ENCODE measurements at places on chromosomes 3 and 15.

GRCh38 chr15:70433586-70434324, 329.6 kb downstream of the UACA start:
- no peak for DNase-seq
- no peaks in the 10 kb centered on the region for H3K36me3 ChIP-seq
- peak overlapping the region; percentile 48 for H3K4me3 ChIP-seq
- no peaks in the 10 kb centered on the region for H3K27me3 ChIP-seq
- H3K27ac ChIP-seq, result peak overlapping the region; percentile 88
- peaks cover 42% of the 10 kb centered on the region for H3K4me1 ChIP-seq

DNA sequence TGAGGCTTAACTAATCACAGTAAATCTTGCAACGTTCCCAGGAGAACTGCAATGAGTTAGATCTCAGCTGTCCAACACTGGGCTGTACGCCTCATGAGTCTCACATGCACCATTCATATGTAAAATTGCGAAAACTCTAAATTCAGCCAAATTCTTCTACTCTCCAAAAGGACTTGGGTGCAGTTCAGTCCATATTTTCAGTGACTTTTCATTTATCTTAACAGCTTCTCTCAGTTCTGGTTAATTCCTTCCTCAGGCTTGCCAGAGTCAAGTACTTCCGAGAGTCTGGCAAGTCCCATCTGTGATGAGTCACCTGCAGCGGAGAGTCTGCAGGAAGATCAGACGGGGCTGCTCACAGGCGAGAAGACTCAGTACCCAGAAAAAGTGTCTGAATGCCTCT, 11.5 kb downstream of the CCDC80 start:
- peaks cover 43% of the 10 kb centered on the region for H3K4me1 ChIP-seq
- no peak overlapping the region for H3K4me3 ChIP-seq
- DNase-seq, result no peak
- H3K36me3 ChIP-seq, result no peaks in the 10 kb centered on the region

DNA sequence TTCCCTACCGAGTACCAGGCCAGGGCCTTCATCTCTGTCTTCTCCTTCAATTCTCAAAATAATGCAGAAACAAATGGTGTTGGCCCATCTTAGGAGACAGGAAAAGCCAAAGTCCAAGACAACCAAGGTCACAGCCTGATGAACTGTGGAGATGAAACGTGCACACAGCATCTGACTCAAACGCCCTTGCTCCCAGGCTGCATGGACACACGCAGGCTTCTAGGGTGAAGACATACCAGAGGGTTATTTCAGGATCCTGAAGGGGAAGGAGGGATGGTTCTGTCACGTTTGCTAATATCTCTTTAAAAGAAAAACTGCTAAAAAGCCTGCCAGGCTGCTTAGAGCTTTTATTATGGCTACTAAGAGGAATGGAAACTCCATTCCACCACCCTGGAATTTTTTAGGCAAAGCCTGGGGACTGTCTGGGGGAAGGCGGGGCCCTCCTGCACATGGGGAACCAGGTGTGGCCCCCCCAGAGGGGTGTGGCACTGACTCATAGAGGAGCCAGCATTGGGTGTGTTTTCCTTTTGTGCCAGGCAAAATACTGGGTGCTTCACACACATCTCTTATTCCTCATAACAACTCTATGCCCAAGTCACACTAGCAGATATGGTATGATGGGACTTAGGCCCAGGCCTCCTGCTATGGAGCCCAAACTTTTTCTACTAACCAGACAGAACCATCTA, 62.9 kb downstream of the UMPS start:
- H3K36me3 ChIP-seq, result no peaks in the 10 kb centered on the region
- DNase-seq, result no peak
- peak overlapping the region; percentile 57 for H3K27ac ChIP-seq
- H3K4me1 ChIP-seq, result no peaks in the 10 kb centered on the region
- H3K4me3 ChIP-seq, result no peak overlapping the region

DNA sequence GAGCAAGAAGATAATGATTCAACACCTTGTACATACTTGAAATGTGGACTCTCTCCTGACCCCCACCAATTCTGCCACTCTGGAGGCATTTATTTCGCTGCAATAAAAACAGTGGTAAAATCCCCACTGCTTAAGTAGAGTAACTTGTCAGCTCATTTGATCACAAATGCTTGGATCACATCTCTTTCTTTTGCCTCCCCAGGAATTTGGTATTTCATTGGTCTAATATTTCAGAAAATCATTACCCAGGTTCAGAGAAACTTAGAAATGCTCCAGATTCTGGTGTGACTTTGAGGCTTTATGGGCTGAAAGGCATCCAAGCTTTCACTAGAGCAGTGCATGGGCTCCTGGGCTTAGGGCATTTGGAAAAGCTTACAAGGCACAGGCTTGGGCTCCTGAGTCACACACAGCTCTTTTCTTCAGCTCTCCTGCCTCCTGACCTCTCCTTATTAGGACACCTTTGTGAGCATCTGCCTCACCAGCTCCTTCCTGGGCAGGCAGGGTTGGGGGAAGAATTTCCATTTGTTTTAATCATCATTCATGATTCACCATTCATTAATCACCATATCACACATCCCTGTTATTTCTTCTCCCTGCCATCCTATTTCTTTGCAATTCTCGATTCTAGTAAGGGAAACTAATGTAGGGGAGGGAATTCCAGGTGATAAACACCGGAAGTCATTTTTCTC, 22.5 kb downstream of the CDCP1 start:
- H3K27ac ChIP-seq, result no peak overlapping the region
- DNase-seq, result no peak
- H3K4me3 ChIP-seq, result no peak overlapping the region
- peaks cover 25% of the 10 kb centered on the region for H3K27me3 ChIP-seq

GRCh38 chr15:40471808-40472150, 995 bp downstream of the CHST14 start:
- H3K4me3 ChIP-seq, result peak overlapping the region; percentile 88
- no peaks in the 10 kb centered on the region for H3K36me3 ChIP-seq
- no peaks in the 10 kb centered on the region for H3K27me3 ChIP-seq
- no peak for DNase-seq
- H3K4me1 ChIP-seq, result peaks cover 28% of the 10 kb centered on the region

GRCh38 chr3:114207768-114208167, 28.9 kb upstream of the DRD3 start:
- H3K36me3 ChIP-seq, result no peaks in the 10 kb centered on the region
- no peak overlapping the region for H3K4me3 ChIP-seq
- DNase-seq, result no peak
- H3K27me3 ChIP-seq, result no peaks in the 10 kb centered on the region
- H3K27ac ChIP-seq, result no peak overlapping the region

DNA sequence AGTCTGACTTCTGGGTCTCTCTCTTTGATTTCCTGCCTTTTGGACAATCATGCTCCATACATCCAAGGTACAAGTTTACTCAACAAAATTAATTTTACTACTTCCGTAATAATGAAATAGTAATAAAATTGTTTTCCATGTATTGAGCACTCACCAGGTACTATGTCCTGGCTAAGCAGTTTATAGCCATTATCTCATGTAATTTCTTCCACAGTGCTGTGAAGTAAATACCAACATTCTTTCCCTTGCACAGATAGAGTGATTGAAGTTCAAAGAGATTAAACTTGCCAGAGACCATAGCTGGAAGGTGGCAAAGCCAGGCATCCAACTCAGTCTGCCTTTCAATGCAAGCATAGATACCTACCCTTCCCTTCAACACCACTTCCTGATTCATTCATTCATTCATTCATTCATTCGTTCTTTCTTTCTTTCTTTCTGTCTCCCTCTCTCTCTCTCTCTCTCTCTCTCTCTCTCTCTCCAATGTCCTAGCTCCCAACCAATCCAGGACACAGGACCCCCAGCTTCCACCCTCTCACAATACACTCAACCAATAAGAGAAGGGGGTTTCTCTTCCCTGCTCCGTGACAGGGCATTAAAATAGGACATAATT, 12.4 kb downstream of the THRB start:
- H3K4me3 ChIP-seq, result no peak overlapping the region
- H3K36me3 ChIP-seq, result no peaks in the 10 kb centered on the region
- peaks cover 17% of the 10 kb centered on the region for H3K27me3 ChIP-seq
- no peaks in the 10 kb centered on the region for H3K4me1 ChIP-seq
- DNase-seq, result no peak

DNA sequence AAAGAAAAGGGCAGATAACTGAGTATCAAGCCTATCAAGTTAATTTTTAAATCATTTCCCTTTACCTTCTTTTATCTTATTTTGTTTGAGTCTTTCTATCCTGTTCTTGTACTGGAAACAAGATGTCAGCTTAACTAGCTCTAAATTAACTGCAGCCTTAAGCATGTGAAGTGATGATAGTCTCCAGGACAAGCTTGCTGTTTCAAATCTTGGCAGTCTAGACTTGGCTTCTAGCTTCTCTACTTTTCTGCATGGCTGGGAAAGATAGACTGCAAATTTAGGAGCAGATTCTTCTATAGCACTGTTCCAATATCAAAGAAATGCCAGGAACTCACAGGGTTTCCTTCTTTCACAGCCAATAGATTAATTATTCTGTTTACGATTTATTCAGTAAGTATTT, 1034.4 kb downstream of the TUSC7 start:
- DNase-seq, result no peak
- no peak overlapping the region for H3K4me3 ChIP-seq
- no peaks in the 10 kb centered on the region for H3K4me1 ChIP-seq
- H3K27ac ChIP-seq, result no peak overlapping the region

- peaks cover 7% of the 10 kb centered on the region for H3K36me3 ChIP-seq
- DNase-seq, result no peak
- H3K4me3 ChIP-seq, result no peak overlapping the region
- no peaks in the 10 kb centered on the region for H3K27me3 ChIP-seq
Observed at GRCh38 chr3:52128118-52128683, 26.0 kb downstream of the POC1A start.

DNA sequence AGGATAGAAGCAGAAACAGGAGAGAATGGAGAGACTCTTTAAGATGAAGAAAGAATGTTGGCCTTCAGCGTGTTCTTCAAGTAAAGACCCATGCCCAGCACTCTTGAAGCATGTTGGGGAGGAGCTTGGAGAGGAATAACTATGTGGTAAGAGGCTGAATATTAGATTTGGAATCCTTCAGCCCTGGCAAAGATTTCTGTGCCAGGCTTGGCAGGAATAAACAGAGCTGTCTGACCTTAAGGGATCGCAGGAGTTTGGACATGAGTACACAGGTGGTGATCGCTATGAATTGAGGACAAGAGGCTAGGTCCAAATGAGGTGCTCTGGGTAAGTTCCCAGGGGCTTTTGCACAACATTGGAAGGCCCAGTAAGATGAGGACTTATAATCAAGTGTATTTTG, 132.6 kb upstream of the TBL1XR1 start:
- peaks cover 24% of the 10 kb centered on the region for H3K4me1 ChIP-seq
- H3K27me3 ChIP-seq, result no peaks in the 10 kb centered on the region
- no peak overlapping the region for H3K4me3 ChIP-seq
- no peak for DNase-seq
- H3K36me3 ChIP-seq, result no peaks in the 10 kb centered on the region
- peak overlapping the region; percentile 77 for H3K27ac ChIP-seq

DNA sequence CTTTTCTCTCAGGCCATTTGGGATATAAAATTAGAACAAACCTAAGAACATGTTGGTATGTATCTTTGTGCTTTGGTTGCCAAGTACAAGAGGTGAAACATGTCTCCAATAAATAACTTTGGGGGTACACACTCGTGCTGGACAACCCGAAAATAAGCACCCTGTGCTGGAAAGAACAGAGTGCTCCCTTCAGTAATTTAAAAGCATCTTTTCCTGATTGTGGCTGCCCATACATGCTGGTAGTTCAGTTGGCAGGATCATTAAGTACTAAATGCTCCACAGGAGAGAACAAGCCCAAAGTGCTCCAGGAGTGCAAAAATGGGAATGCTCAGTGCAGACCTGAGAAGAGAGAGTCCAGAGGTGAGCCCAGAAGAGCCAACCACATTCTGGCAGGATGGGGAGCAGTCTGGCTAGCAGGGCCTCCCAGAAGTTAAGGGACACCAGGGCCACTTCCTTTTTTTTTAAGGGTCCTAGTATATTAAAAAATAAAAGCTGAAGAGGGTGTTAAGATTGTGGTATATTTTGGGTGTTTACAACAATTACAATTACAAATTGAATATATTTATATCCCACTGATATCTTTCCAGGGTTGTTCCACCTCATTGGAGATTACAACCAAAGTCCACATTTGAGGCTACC, 48.6 kb upstream of the SSR3 start:
- no peak overlapping the region for H3K4me3 ChIP-seq
- H3K27me3 ChIP-seq, result peaks cover 25% of the 10 kb centered on the region
- H3K36me3 ChIP-seq, result no peaks in the 10 kb centered on the region
- no peak overlapping the region for H3K27ac ChIP-seq

- no peaks in the 10 kb centered on the region for H3K27me3 ChIP-seq
- no peaks in the 10 kb centered on the region for H3K36me3 ChIP-seq
- H3K4me1 ChIP-seq, result peaks cover 8% of the 10 kb centered on the region
- H3K4me3 ChIP-seq, result no peak overlapping the region
- no peak overlapping the region for H3K27ac ChIP-seq
Observed at GRCh38 chr3:182357928-182358327, 435.4 kb upstream of the ATP11B start.

DNA sequence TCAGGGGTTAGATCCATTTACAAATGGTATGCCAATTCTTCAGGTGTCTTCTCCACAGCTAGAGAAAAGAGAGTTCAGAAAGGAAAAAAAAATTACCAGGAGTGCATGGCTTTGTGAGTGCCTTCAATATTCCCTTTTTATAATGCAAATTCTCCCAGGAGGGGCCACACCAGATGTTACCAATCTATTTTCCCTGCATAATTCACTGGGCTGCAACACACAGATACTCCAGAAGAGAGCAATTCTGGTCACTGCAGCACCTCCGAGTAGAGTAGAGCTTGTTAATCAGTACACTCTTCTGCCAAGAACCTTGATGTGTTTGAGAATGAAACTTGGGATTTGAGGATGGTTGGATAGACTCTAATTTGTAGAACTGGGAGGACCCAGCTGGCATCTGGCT, 80.7 kb upstream of the SPRED1 start:
- no peak for DNase-seq
- peaks cover 45% of the 10 kb centered on the region for H3K4me1 ChIP-seq
- no peaks in the 10 kb centered on the region for H3K36me3 ChIP-seq
- H3K27ac ChIP-seq, result no peak overlapping the region
- no peaks in the 10 kb centered on the region for H3K27me3 ChIP-seq

- DNase-seq, result peak; percentile 48
- H3K4me1 ChIP-seq, result peaks cover 50% of the 10 kb centered on the region
- H3K27ac ChIP-seq, result peak within 1 kb of the TSS; percentile 79
- peaks cover 13% of the 10 kb centered on the region for H3K27me3 ChIP-seq
- peak within 1 kb of the TSS; percentile 92 for H3K4me3 ChIP-seq
Observed at GRCh38 chr15:41558400-41559238, at the start of gene TYRO3. Gene TYRO3, plus strand, starts transcription at chr15:41559212. Its CDS starts 46 bp downstream, at chr15:41559258.

GRCh38 chr3:177427540-177427939, 230.3 kb upstream of the TBL1XR1 start:
- H3K27ac ChIP-seq, result no peak overlapping the region
- peaks cover 50% of the 10 kb centered on the region for H3K4me1 ChIP-seq
- no peaks in the 10 kb centered on the region for H3K27me3 ChIP-seq
- no peak overlapping the region for H3K4me3 ChIP-seq

- peaks cover 46% of the 10 kb centered on the region for H3K4me1 ChIP-seq
- H3K4me3 ChIP-seq, result peak overlapping the region; percentile 99
- H3K36me3 ChIP-seq, result peaks cover 7% of the 10 kb centered on the region
Observed at GRCh38 chr3:38454884-38455638, 1.4 kb downstream of the ACVR2B start.

Data from neural crest cell (in vitro differentiated cells).